ENCODE measurements at places on chromosomes 11 and 22. TPM values are rescaled to one million over a fixed set of nuclear protein-coding genes. Genes with fewer than 3 reads are reported as not detected.

CKAP5 gene
- 196 TPM for total RNA-seq

- no peak for DNase-seq
- peaks cover 20% of the 10 kb centered on the region for H3K4me1 ChIP-seq
- no peak overlapping the region for H3K4me3 ChIP-seq
- no peaks in the 10 kb centered on the region for H3K27me3 ChIP-seq
- H3K36me3 ChIP-seq, result no peaks in the 10 kb centered on the region
- H3K27ac ChIP-seq, result no peak overlapping the region
These were observed 26.9 kb downstream of the TP53I11 start for GRCh38 chr11:44923806-44924205.

GRCh38 chr11:5257296-5257695 lies 2.7 kb upstream of the HBG2 start:
- DNase-seq, result peak; percentile 35
- H3K27me3 ChIP-seq, result no peaks in the 10 kb centered on the region
- H3K4me3 ChIP-seq, result no peak overlapping the region
- peaks cover 4% of the 10 kb centered on the region for H3K4me1 ChIP-seq

CELSR1 gene
- 18.0 TPM for total RNA-seq

TRAPPC4 gene
- 53.5 TPM for total RNA-seq

ZNF214 gene
- total RNA-seq, result 13.2 TPM

DNA sequence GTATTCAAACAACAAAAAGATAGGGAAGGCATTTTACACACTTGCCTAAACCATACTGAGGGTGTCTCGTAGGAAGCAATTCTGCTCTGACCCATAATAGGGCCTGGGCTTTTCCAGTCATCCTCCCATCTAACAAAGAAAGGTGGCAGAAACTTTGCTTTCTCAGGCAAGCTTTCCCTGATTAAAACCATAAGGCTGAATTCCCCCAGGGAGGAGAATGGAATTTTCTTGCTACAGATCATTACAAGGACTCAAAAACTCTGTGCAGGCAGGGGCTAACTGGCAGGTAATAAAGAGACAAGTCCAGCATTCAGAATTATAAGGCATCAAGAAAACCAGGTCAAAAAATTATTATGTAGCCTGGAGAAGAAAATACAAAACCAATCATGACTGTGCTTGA lies 90.4 kb downstream of the RBFOX2 start:
- no peaks in the 10 kb centered on the region for H3K27me3 ChIP-seq
- peak overlapping the region; percentile 23 for H3K27ac ChIP-seq
- no peaks in the 10 kb centered on the region for H3K36me3 ChIP-seq
- H3K4me1 ChIP-seq, result peaks cover 25% of the 10 kb centered on the region
- H3K4me3 ChIP-seq, result no peak overlapping the region

BCO2 gene
- not detected for total RNA-seq

- H3K4me1 ChIP-seq, result no peaks in the 10 kb centered on the region
- H3K27ac ChIP-seq, result no peak overlapping the region
- H3K27me3 ChIP-seq, result no peaks in the 10 kb centered on the region
- no peak overlapping the region for H3K4me3 ChIP-seq
- DNase-seq, result no peak
These were observed 22.6 kb downstream of the BUD13 start for GRCh38 chr11:116750070-116750718.

DNA sequence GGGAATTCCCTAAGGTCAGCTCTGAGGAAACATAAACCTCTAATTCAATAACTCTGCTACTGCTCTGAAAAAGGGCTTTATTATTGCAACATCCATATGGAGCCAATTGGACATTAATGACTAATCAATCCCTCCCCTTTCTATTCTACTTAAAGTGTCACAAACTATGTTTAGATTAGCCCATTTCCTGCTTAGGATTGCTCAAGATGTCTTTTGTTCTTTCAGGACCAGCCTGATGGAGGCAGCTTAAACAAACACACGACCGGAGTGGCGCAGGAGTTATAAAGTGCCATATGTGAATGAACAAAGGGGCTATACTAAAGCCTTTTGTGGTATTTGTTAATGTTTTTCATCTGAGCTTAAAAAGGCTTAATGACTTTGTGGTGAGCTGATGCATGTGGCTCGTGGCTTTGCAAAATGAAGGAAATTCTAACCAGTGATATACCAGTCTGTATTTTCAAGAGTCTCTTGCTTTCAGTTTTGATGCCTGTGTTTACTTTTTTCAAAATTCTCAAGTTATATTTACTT lies 354.4 kb downstream of the SOX6 start:
- H3K36me3 ChIP-seq, result no peaks in the 10 kb centered on the region
- H3K4me3 ChIP-seq, result no peak overlapping the region
- H3K27me3 ChIP-seq, result no peaks in the 10 kb centered on the region
- peaks cover 14% of the 10 kb centered on the region for H3K4me1 ChIP-seq
- no peak overlapping the region for H3K27ac ChIP-seq

DNA sequence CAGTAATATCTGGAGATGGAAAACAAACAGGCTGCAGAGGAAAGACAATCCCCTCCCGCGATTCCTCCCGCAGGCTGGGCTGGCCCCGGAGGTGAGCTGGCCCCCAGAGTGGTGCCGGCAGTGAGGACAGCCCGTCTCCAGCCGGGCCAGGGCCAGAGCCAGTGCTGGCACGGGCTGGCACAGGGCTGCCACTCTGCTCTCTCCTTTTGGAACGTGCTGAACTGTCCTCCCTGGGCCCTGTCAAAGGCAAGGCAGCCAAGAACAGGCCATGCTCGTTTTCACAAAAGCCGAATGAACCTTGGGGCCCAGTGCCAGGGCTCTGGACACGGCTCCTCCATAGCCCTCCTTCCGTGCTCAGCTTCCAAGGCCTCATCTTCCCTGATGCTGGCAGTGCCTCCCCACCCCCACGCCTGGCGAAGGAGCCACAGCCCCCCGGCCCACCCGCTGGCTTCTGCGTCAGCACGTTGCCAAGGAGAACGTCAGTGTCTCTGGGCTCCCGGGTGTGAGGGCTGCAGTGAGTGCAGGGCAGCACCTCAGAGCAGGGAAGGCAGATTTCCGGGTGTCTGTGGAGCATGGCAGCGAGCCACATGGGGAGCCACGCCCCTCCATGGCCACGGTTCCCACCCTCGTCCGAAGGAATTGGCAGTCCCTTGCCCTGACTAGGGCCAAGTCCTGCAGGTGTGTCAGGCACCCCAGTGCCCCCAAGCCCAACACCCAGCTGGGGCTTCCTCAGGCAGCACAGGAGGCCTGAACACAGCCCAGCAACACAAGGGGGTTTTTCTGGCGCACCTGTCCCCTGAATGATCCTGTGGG lies 28.6 kb downstream of the GNAZ start:
- no peaks in the 10 kb centered on the region for H3K27me3 ChIP-seq
- no peaks in the 10 kb centered on the region for H3K36me3 ChIP-seq
- no peak overlapping the region for H3K4me3 ChIP-seq

GRCh38 chr11:69587454-69588090 lies 53.4 kb upstream of the CCND1 start:
- no peak overlapping the region for H3K4me3 ChIP-seq
- H3K36me3 ChIP-seq, result no peaks in the 10 kb centered on the region
- no peaks in the 10 kb centered on the region for H3K4me1 ChIP-seq
- H3K27me3 ChIP-seq, result no peaks in the 10 kb centered on the region

GRCh38 chr11:85132851-85133585 lies 494.1 kb downstream of the DLG2 start:
- peak overlapping the region; percentile 10 for H3K4me3 ChIP-seq
- no peaks in the 10 kb centered on the region for H3K27me3 ChIP-seq
- H3K36me3 ChIP-seq, result no peaks in the 10 kb centered on the region

DNA sequence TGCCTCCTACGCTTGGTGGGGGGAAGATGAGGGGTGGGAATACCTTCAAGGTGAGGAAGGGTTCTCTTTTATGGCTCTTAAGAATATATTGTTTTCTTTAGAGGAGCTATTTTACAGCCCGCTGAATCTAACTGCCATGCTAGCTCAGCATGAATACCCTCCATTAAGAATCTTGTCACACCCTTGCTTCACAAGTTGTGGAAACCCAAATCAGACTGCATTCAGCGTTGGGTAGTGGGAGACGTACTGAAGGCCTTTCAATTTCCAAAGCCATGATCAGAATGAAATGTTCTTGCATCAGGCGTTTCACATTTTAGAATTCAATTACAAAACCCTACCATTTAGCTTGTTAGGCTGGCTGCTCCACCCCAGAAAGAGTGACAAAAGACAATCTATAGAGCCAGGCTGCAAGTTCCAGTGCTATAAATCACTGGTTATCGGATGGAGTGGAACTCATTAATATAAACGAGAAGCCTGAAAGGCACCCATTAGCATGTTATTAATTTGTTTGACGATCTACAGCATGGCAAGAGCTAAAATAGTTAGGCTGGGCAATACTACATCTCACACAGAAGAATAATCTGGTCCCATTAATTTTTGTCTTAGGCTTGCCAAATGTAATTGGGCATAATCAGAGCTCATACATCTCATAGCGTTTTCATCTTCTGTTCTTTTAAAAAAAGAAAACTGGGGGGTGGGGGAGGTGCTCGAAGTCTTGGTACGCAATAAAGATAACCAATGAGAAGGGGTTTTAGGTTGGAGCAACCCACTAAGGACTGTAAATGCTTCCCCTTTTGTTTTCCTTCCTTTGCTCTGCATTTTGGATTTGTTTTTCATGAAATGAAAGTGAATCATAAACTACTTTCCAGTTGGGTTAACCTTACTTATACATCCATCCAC lies 57.5 kb downstream of the ABTB2 start:
- H3K27ac ChIP-seq, result no peak overlapping the region
- DNase-seq, result no peak
- H3K27me3 ChIP-seq, result no peaks in the 10 kb centered on the region
- no peak overlapping the region for H3K4me3 ChIP-seq
- H3K4me1 ChIP-seq, result peaks cover 28% of the 10 kb centered on the region

DNA sequence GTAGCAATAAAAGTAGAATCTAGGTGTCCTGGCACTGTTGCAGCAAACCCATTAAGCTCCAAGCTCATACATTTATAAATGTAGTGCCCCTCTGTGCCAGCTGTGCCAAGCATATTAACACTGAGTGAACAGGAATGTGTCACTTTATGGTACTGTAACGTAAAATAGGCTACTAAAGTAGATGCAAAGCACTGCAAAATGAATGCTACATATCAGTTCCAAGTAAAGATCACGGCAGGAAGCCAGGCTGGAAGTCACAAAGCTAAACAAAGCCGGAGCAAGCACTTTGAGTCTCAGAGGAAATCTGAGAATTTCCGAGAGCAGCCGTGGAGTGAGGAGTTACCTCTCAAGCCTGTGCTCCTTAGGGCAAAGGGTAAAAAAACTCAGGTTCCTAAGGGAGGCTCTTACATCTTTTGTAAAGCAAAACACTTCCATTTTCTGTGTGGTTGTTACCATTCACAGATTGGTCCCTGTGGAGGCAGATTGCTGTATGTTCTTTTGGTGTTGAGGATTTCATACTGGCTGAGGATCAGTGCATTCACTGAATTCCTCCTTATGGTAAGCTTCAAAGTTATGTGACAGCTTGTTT lies 85.7 kb downstream of the WNT11 start:
- no peaks in the 10 kb centered on the region for H3K27me3 ChIP-seq
- H3K4me3 ChIP-seq, result peak overlapping the region; percentile 31
- H3K27ac ChIP-seq, result peak overlapping the region; percentile 87
- H3K4me1 ChIP-seq, result peaks cover 28% of the 10 kb centered on the region

DNA sequence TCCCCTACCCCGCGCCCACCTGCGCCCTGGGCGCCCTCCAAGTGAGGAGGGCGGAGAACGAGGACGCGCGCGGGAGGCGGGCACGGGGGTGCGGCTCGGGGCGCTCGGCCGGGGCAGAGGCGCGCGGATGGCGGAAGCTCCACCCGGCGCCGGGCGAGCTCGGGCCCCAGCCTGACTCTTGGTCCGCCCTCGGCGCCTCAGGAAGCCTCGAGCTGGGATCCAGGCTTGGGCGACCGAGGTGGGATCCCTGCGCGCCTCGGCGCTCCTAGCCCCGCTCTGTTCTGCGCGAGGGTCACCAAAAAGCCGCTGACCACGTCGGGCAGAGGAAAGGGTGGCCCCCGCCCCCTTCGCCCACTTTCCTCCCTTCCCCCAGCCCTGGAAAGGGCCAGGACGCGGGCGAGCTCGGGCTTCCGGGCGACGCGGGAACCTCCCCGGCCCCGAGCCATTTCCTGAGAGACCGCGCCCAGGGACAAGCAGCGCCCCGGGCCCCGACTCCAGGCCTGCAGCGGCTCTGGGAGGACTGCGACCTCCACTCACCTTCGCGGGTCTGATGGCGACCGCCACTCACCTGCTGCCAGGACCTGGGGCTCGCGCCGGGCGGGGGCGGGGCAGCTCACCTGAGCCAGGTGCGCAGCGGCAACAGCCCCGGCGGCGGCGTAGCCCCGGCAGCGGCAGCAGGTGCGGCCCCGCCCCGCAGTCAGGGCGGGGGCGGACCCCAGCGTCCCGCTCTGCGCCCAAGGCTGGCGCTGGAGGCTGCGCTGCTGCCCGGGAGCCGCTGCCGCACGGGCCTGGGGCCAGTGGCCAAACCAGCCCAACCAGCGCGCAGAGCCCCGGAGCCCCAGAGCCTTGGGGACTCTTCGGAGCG lies 2.2 kb upstream of the SIGIRR start:
- peak; percentile 62 for DNase-seq
- H3K27me3 ChIP-seq, result peaks cover 57% of the 10 kb centered on the region
- H3K4me3 ChIP-seq, result peak overlapping the region; percentile 60
- H3K36me3 ChIP-seq, result no peaks in the 10 kb centered on the region
- H3K4me1 ChIP-seq, result peaks cover 5% of the 10 kb centered on the region
- no peak overlapping the region for H3K27ac ChIP-seq

ASCL3 gene
- not detected for total RNA-seq

CARD18 gene
- not detected for total RNA-seq

- no peaks in the 10 kb centered on the region for H3K4me1 ChIP-seq
- no peaks in the 10 kb centered on the region for H3K36me3 ChIP-seq
- no peak for DNase-seq
- H3K4me3 ChIP-seq, result no peak overlapping the region
- H3K27ac ChIP-seq, result no peak overlapping the region
These were observed 186.1 kb downstream of the TMEM135 start for GRCh38 chr11:87223816-87224215.

- peaks cover 10% of the 10 kb centered on the region for H3K4me1 ChIP-seq
- DNase-seq, result peak; percentile 1
- no peak overlapping the region for H3K27ac ChIP-seq
- no peaks in the 10 kb centered on the region for H3K27me3 ChIP-seq
- no peak overlapping the region for H3K4me3 ChIP-seq
These were observed 295.9 kb upstream of the ANO5 start for GRCh38 chr11:21896746-21897602.

DNA sequence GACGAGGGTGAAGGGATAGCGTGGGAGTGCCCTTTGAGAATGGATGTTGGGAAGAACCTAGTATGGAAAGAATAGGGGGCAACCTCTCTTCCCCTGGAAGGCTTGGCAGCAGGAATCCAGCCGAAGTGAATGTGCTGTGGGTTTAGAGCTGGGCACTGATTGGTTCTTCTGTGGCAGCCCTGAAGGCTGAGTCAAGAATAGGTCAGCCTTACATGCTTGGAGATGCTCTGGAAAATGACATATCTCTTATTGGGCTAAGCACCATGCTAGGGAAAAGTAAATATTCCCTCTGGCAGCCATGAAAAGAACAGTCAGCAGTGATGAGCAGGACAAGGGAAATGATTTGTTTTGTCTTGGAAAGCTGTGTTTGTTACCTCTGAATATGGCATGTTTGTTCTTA lies 149.5 kb downstream of the COMMD9 start:
- H3K27ac ChIP-seq, result no peak overlapping the region
- no peaks in the 10 kb centered on the region for H3K36me3 ChIP-seq
- no peaks in the 10 kb centered on the region for H3K27me3 ChIP-seq
- DNase-seq, result no peak

Measured in neural progenitor cell (in vitro differentiated cells).